ENCODE measurements at places on chromosomes 5 and 9. TPM values are rescaled to one million over a fixed set of nuclear protein-coding genes. Genes with fewer than 3 reads are reported as not detected.

The FAM78A gene
- 6.6 TPM for total RNA-seq

The HAVCR2 gene
- total RNA-seq = 5.5 TPM

DNA sequence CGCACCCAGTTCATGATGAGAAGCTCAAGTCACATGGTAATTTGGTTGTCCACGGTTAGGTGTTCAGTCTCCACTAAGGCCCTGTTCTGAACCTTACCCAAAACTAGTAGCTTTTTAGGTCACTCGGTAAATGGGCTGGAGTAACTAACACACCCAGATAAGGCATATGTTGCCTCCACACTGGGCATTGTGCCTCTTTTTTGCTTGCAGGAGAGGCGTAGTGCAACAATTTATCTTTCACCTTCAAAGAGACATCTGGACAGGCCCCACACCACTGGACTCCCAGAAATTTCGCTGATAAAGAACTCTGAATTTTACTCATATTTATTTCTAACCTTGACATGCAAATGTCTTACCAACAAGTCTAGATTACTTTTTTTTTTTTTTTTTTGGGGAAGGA is 16.8 kb upstream of the PTGES start:
- H3K27me3 ChIP-seq = no peaks in the 10 kb centered on the region
- H3K4me1 ChIP-seq = no peaks in the 10 kb centered on the region
- H3K4me3 ChIP-seq = no peak overlapping the region

- peaks cover 15% of the 10 kb centered on the region for H3K4me1 ChIP-seq
- no peak for DNase-seq
- no peak overlapping the region for H3K27ac ChIP-seq
Measured at GRCh38 chr5:34556509-34556782, 99.7 kb upstream of the RAI14 start.

- H3K36me3 ChIP-seq = no peaks in the 10 kb centered on the region
- no peaks in the 10 kb centered on the region for H3K27me3 ChIP-seq
- DNase-seq = no peak
- H3K4me3 ChIP-seq = no peak overlapping the region
- H3K27ac ChIP-seq = no peak overlapping the region
Measured at GRCh38 chr9:1956958-1957357, 58.2 kb upstream of the SMARCA2 start.

DNA sequence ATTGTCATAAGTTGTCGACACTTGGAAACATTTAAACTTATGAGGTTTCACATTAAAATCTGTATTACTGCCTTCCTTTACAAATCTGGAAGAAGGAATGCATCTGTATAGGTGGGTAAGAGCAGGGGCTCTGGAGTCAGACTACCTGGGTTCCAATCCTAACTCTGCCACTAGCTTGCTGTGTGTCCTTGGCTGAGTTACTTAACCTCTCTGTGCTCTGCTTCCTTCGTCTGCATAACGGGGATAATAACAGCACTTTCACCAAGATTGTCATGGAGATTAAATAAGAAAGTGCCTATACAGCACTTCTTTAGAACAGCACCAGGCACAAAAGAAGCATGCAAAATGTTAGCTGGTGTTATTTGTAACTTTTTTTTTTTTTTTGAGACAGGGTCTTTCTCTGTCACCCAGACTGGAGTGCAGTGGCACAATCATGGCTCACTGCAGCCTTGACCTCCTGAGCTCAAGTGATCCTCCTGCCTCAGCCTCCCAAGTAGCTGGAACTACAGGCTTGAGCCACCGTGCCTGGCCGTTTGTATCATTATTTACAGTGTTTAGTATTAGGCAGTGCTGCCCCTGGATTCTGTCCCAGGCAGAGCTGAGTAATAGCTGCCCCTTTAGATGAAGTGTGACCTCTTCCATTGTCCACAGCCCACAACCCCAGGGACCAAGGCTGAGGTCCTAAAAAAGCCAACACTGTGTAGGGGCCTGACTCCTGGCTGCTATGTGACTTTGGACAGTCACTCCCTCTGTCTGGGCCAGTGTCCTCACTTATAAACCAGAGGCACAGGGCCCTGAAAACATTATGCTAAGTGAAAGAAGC is 25.4 kb upstream of the TTLL11 start:
- H3K4me1 ChIP-seq = no peaks in the 10 kb centered on the region
- H3K4me3 ChIP-seq = no peak overlapping the region
- H3K27ac ChIP-seq = no peak overlapping the region
- no peak for DNase-seq
- H3K27me3 ChIP-seq = peaks cover 2% of the 10 kb centered on the region

The FLT4 gene
- 8.7 TPM for total RNA-seq

Measured in liver (tissue), 10 donors.